ENCODE measurements at places on chromosomes 3 and 15. TPM values are rescaled to one million over a fixed set of nuclear protein-coding genes. Genes with fewer than 3 reads are reported as not detected.

DNA sequence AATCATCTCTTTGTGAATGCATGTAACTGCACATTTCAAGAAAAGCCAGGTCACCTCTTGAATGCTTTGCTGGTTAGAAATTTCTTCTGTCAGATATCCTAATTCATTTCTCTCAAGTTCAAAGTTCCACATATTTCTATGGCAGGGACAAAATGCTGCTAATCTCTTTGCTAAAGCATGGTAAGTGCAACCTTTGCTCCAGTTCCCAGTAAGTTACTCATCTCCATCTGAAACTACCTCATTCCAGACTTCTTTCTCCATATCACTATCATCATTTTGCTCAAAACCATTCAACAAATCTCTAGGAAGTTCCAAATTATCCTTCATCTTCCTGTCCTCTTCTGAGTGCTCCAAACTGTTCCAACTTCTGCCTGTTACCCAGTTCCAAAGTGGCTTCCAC, 230.6 kb downstream of the ZMAT3 start:
- no peak for DNase-seq

GRCh38 chr15:52136442-52136980, 23.9 kb upstream of the BCL2L10 start:
- DNase-seq, result no peak

DNA sequence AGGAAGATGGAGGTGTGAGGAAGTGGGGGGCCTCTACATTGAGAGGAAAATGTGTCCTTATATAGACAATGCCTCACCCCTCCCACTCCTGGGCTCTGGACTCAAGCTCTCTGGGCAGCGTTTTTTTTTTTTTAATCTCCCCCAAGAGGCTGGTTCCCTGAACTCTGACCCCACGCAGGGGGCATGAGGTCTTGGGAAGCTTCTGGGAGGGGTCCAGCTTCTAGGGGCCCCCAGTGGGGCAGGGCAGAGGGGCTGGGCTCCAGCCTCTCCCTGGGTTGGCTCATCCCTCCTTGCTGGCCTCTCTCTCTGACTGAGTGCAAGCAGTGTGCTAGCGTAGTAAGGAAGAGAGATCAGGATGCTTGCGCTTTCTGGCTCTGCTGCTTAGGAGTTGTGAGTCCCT, 101.4 kb upstream of the HACD2 start:
- DNase-seq, result no peak

DNA sequence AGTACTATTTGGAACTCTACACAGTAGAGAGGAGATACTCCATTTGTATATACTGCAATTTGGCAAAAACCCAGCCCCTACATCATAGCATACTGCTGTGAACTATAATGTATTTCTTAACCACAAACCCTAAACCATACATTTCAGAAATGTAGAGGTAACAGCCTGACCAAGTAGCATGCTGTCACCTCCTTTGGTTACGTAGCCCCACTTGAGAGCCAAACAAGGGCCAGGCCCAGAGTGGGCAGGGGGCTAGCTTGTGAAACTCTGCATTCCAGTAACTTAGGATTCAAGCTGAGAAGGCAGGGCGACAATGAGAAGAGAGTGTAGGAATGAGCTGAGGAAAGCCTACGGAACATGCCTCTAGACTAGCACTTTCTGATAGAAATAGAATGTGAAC, 135.8 kb downstream of the GREM1 start:
- DNase-seq, result peak; percentile 22

The SMAD6 gene
- total RNA-seq, result 3.2 TPM

The LYZL4 gene
- not detected for total RNA-seq

The RTP4 gene
- total RNA-seq, result 10.8 TPM

The PPARG gene
- 3.3 TPM for total RNA-seq

DNA sequence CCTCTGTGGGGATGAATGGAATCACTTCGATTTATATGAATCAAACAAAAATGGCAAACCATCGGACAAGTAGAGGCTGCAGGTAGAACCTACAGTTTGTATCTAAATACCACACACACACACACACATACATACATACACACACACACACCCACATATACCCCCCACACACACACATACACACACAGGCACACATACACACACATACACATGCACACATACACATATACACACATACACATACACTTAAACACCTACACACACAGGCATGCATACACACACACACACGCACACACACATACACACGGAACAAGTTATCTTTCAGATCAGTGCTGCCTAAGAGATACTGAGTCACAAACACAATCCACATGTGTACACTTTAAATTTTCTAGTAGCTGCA, 24.3 kb downstream of the HEG1 start:
- no peak for DNase-seq

DNA sequence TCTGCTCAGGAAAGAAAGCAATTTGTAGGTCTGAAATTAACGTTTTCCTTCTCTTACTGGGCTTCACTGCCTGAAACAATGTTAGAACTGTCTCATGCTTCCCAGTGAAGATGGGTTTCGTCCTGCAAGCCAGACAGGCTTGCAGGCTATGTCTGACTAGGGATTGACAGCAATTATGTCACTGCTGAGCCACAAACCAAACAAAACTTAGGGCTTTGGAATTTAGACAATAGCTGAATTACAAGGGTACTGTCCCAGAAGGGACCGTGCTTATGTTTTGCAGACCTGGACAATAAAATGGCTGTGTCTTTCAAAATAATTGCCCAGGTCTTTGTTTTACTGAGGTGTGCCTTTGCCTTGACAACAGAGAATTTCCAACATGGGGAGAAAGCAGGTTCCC, 46.3 kb upstream of the CCDC80 start:
- DNase-seq, result no peak

GRCh38 chr3:170889132-170889531, 19.1 kb upstream of the RPL22L1 start:
- no peak for DNase-seq

DNA sequence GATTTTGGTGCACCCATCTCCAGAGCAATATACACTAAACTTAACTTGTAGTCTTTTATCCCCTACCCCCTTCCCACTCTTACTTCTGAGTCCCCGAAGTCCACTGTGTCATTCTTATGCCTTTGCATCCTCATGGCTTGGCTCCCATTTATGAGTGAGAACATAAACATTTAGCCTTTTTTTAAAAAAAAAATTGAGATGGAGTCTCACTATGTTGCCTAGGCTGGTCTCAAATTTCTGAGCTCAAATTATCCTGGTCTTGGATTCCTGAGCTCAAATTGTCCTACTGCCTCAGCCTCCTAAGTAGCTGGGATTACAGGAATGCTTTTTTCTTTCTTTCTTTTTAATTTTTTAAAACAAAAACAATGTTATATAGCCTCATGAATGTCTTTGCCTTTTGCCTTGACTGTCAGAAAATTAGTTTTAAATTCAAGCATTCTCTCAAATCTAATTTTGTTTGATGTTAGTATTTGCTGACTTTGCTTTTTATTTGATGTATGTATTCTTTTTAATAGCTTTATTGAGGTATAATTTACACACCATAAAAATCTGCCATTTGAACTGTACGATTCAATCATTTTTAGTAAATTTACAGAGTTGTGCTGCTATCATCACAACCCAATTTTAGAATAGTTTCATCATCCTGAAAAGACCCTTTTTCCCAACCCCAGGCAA, 46.9 kb downstream of the NFKBIZ start:
- DNase-seq, result no peak

GRCh38 chr15:32856753-32857152, 138.9 kb downstream of the GREM1 start:
- no peak for DNase-seq

GRCh38 chr3:27596921-27597320, 112.7 kb upstream of the SLC4A7 start:
- DNase-seq, result no peak

DNA sequence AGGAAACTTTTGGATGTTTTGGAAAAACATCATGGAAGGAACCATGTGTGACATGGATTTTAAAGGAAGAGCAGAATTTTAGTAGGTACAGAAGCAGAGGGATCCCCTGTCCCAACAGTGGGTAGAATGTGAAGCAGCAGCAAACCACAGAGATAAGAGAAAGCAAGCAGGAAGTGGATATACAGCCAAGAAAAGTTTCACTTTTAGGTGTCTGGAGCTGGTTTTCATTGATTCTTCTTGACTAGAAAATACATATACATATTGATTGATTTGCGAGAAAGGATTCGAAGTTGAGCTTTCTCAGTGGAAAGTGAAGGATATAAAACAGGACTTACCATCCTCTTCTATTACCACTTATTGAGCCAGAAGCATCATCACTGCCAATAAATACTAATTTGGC, 133.5 kb downstream of the KCNMB2 start:
- no peak for DNase-seq

- DNase-seq, result no peak
These were observed 595.2 kb upstream of the TBL1XR1 start for GRCh38 chr3:177792311-177793030.

The TMEM207 gene
- total RNA-seq, result 0.21 TPM

DNA sequence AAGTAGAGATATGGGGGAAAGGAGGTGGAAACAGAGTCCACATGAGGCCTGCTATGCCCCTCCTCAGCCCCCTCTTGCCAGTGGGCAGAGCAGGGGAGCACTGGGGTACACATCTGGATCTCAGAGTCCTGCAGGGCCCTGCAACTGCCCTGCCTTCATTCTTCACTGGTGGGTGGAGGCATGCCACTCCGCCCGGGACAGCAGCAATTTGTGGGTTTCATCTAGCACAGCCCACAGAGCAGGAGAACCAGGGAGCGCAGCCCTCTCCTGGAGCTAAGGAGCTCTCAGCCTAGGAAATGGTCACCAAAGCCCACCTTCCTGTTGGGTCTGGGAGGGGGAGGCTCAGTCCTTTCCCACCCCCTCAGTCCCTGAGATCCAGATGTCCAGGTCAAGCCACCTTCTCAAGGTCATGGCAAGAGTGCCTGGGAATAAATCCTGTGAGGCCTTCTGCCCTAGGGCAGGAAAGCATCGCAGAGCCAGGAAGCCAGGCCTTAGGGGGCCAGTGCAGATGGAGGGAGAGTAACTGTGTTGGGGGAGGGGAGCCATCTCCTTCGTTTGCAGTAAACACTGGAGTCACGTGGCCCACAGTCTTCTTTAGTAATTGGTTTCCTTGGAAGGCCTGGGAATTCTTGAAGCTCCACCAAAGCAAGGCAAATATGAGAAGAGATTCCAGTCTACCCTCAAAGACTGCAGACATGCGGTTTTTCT, 31.0 kb downstream of the ANP32A start:
- no peak for DNase-seq

- DNase-seq, result no peak
These were observed 397.6 kb upstream of the WNT5A start for GRCh38 chr3:55884491-55885285.

DNA sequence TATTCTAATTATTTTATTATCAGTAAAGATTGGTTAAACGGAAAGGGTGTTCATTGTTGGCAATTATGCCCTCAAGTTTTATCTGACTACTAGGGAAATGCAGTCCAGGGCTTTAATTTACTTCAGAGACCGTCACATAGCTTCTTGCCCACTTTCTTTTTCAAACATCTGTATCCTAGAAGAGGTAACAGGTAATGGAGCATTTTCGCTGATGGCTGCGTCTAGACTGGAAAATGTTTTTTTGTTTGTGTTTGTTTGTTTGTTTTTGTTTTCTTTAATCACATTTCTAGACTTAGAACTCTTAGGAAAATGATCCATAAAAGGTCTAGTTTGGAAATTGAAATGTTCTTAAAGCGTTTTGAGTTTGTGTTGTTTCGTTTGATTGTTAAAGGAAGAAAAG, 71.4 kb downstream of the ANXA2 start:
- no peak for DNase-seq

DNA sequence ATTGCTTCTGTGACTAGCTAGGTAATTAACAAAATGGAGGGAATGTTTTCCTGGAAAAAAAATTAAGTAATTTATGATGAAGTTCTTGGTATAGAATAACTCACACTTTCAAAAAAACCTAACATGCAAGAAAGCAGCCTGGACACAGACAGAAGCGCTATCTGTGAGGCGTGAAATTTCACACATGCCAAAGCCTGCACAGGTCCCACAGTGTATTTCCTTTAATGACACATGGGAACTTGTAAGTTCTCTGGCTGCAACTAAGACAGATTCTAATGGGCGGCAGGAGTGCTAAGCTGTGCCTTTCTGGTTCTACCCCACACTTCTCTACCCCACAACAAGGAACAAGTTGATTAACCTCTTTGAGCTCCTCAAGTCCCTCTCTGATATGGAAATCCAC, 84.9 kb upstream of the NEO1 start:
- DNase-seq, result no peak

DNA sequence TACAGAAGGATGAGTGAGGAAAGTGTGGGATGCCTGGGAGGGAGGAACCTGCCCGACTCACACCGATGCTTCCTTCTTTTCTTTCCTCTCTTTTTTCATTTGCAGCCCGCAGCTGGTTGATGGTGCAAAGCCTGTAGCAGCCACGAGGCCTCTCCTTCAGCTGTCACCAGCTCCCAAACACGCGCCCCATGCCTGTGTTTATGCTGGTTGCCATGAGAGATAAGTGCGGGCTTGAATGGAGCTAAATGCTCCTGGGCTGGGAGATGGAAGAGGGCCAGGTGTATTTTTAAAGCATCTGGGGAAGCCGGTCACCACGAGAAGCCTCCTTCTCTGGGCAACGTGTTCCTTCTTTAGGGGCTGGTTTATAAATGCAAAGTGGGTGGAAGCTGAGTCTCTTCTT, 9.3 kb downstream of the COLQ start:
- DNase-seq, result no peak

GRCh38 chr3:95626107-95626506, 1188.3 kb upstream of the EPHA6 start:
- DNase-seq, result no peak

All from SK-MEL-5 (cell line).